Activated T-cell treated with anti-CD3 and anti-CD28 coated beads for 48 hours (primary cell): ENCODE measurements at places on chromosomes 6 and 20.

DNA sequence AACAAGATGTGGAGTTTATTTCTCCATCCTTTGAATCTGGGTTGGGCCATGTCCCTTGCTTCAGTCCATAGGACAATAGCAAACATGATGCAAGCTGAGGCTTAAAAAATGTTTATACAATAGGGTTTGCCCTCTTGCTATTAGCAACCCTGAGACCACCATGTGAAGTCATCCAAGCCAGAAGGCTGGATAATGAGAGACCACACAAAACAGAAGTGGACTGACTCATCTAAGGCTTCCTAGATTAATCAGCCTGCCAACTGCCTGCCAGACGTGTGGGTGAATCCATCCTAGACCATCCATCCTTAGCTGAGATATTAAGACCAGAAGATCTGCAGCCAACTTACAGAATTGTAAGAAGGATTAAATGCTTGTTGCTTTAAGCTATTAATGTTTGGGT is 38.1 kb upstream of the ISM1 start:
- peak; percentile 10 for DNase-seq

DNA sequence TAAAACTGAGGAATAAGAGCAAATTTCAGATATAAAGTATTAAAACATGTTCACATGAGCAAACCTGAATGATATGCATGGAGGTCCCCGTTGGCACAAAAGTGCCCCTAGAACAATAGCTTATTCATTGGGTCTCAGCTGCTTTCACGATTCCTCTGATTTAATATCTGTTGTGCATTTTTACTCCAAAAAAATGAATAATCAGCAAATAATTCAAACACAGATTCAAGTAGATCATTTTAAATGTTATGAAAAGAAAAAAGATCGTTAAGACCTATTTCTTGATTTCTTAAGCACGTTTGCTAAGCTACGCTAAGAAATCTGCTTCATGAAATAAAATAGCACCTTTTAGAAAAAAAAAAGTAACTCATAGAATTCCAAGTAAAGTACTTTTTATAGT is 21.7 kb downstream of the HUS1B start:
- DNase-seq = no peak

DNA sequence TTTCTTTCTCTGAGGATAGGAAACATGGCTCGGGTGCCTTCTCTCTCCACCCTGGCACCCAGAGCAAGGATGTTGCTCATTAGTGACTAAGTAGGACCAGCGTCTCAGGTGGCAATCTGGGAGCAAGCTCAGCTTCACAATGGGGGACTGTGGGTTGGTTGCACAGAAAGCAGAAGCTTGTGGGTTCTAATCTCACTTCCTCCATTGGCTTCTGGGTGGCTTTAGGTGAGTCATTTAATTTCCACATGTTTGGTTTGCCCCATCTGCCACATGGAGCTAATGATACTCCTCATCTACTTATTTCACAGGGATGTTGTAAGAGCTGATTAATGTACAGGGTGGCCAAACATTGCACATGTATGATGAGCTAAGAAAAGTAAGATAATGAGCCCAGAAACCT is 54.8 kb upstream of the AKIRIN2 start:
- DNase-seq = peak; percentile 34

DNA sequence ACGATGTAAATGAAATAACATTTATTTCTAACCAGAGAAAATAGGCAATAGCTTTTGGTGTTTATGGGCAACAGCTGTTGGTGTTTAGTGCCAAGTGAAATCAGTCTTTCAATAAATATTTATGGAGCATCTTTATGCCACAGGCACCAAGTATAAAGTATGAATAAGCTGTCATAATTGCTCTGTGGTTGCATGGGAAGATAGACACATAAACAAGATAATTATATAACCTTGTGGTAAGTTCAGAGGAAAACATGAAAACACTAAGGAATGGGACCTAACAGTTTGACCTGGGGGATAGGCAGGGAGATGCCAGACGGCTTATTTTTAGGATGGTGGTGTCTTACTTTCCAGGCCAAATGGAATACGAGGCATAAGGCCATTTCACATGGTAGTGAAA is 110.9 kb downstream of the GFRAL start:
- DNase-seq = no peak

DNA sequence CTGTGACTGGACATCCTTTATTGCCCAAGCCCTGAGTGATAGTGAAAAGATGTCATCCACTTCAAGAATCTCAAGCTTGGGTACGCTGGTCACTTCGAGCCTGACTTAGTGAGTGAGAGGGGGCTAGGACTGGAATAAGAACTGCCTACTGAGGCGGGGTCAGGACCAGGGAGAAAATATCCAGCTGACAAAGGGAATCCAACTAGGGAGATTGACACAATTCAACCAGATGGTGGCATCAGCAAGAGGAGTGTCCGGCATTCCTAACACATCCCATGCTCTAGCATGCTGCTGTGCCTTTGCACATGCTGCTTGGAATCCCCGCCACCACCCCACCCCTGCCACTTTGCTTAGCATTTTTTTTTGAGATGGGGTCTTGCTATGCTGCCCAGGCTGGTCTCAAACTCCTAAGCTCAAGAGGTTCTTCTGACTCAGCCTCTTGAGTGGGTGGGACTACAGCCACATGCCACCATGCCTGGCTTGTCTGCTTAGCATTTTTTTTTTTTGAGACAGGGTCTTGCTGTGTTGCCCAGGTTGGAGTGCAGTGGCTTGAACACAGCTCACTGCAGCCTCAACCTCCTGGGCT is 6.5 kb upstream of the CEP250 start:
- no peak for DNase-seq

GRCh38 chr6:34284563-34285447 is 36.0 kb upstream of the SMIM29 start:
- DNase-seq = no peak

DNA sequence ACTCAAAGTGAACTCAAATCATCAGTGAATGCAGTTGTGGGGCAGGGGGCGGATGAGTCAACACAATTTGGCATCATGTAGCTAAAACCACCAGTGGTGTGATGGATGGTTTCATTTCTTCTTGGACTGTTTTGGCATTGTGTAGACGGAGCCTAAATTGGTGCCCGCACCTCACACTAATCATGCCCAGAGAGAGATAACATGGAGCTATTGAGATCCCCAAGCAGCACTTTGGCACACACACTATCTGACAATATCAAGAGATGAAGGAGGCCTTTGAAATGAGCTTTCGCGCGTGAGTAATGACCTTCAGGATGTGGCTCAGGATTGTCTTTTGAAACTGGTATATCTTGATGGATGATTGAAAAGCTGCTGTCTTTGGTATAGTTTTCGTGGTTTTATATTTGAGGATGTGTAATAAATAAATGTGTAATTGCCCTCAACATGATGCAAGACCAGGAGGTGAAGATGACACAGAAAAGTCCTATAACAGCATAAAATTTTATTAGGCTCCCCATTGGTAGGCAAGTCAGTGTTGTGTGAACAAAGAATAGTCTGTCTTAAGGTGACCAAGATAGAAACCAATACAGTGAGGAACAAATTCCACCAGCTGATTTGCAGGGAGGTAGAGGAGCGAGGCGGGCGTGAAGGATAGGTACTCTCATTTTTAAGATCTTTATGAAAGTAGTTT is 174.2 kb downstream of the TSHZ2 start:
- DNase-seq = peak; percentile 49

GRCh38 chr6:144310765-144311164 is 25.6 kb downstream of the UTRN start:
- DNase-seq = no peak
